ENCODE measurements at places on chromosomes 16 and 17.
A peak's percentile ranks its signal among the peaks of the same experiment; 100 is the strongest.

DNA sequence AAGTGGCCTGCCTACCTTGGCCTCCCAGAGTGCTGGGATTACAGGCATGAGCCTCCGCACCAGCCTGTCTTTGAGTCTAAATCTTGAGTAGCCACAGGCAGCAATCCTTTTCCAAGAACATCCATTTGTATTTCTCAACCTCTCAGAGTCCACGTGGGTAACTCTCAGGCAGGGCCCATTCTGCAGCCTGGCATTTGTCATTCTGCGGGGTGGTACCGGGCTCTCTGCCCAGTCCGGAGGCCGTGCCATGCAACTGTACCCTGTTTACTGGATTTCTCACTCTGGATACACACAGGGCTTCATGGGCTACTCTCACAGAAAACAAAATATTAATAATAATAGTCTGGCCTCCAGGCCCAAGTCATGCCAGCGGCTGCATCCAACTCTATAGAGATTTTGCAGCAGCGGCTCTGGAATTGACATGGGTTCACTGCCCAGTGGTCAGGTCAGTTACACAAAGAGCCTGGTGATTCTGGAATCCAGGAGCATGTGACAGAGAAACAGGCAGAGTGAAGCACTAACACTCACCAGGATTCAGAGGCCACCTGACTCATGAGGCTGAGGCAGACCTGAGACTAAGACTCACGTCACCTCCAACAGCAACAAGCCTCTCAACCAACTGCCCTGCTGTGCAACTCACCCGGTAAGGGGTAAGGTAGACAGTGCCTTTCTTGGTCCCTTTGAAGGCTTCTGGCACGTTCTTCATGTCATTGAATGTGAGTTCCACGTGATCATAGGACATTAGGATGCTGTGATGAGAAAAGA lies 4.0 kb downstream of the WBP2 start:
- DNase-seq = no peak

GRCh38 chr16:166375-167121 lies 770 bp downstream of the HBM start:
- DNase-seq = no peak

DNA sequence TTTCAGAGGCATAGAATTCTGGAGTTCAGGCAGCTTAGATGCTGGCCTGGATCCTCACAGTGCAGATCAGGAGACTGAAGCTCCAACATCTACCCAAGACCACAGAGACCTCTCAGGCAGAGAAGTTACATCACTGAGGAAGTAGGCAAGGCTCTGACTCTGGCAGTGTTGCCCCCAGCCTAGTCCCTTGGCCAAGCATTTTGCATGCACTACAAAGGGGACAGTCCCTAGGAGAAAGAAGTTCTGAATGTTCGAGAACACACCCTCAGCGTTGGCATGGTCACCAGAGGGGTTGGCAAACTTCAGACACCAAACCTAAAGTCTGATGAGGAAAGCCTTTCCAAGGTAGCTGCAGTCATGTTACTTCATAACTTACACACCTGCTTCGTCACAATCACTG lies 2.5 kb downstream of the RANBP10 start:
- peak; percentile 43 for DNase-seq

DNA sequence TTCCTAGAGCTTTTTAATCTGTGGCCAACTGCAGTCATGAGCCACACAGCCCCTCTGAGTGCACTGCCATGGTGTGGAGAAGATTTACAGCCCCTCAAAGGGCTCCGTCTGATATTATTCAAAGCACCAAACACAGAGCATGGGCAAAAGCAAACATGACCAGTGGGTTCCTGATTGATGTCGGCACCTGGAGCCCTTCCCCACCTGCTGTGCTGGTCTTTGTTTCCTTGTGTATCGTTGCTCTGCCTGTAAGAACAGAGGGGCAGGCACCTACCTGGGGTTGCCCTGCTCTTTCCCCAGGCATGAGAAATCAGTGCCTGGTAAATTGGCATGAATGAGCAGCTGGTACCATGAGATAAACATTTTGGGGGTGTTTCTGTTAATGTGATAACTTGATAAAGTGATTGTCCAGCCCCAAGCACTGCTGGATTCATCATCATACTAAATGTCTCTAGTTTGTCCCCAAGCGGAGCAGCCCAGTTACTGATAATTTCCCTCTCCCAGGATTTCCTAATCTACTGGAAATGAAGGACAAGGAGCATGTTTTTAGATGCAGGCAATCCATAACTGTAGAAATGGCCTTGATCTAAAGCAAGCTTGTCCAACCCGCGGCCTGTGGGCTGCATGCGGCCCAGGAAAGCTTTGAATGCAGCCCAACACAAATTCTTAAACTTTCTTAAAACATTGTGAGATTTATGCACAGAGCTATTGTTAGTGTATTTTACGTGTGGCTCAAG lies 5.0 kb upstream of the SPIRE2 start:
- DNase-seq = no peak

- DNase-seq = no peak
Observed at GRCh38 chr17:29189355-29189754, 9.2 kb upstream of the MYO18A start.

DNA sequence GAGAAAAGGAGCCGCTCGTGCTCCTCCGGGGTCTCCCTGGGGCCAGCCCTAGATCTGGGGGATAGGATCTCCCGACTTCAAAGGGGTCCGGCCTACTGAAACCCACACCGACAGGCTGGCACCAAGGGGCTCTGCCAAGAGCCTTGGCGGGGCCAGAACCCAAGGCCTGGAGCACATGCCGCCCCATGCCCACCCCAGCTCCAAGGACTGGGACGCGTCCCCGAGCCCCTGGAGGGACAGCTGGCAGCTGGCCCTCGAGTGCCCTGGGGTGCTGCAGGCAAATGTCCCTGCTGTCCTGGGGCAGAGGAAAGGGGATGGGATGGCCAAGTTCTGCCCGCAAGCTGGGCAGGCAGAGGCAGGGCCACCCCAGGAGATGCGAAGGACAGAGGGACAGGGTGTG lies 31.8 kb upstream of the ZFPM1 start:
- DNase-seq = no peak

DNA sequence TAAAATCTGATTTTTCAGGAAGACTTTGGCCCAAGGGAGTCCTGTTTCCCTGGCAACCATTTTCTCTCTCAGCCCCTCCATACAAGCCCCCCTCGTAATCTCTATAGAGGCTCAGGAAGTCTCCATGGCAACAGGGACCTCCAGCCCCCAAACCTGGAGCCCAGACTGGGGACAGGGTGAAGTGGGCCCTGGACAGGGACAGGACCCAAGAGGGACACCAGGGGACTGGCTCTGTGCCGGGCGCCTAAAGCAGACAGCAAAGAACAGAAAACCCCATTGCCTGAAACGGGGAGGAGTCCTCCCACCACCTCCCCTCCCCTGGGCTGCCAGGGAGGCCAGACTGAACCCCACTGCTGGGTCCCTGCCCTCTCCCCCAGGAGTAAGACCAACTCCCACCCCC lies 40.6 kb downstream of the CPNE2 start:
- no peak for DNase-seq

DNA sequence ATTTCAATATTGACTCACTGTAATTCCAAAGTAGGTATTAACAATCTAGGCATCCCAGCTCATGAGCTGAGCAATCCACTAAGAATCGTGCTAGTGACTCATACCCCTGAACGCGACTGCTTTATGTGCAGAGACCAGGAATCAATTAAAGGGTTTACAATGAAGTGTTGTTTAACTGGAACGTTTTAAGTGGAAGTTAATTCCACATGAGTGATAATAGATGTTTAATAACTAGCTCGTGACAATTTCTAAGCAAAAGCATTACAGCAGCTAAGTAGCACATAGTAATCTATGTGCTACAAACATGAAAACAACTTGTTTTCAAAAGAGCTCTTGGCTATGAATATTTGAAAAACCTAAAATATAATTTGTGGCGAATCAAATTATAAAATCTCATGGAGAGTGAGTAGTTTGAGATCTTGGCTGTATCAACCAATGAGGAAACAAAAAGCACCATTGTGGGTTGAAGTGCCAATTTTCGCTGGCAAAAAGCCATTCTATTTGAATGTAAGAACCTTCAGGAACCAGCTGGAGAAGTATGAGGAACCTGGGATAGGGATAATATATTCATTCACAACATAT lies 9.4 kb downstream of the GJC1 start:
- no peak for DNase-seq

- no peak for DNase-seq
Observed at GRCh38 chr16:629833-630248, 944 bp upstream of the WFIKKN1 start.

- DNase-seq = no peak
Observed at GRCh38 chr17:51240275-51240674, 19.6 kb downstream of the MBTD1 start.

GRCh38 chr17:80584176-80584905 lies 39.7 kb downstream of the RPTOR start:
- no peak for DNase-seq

DNA sequence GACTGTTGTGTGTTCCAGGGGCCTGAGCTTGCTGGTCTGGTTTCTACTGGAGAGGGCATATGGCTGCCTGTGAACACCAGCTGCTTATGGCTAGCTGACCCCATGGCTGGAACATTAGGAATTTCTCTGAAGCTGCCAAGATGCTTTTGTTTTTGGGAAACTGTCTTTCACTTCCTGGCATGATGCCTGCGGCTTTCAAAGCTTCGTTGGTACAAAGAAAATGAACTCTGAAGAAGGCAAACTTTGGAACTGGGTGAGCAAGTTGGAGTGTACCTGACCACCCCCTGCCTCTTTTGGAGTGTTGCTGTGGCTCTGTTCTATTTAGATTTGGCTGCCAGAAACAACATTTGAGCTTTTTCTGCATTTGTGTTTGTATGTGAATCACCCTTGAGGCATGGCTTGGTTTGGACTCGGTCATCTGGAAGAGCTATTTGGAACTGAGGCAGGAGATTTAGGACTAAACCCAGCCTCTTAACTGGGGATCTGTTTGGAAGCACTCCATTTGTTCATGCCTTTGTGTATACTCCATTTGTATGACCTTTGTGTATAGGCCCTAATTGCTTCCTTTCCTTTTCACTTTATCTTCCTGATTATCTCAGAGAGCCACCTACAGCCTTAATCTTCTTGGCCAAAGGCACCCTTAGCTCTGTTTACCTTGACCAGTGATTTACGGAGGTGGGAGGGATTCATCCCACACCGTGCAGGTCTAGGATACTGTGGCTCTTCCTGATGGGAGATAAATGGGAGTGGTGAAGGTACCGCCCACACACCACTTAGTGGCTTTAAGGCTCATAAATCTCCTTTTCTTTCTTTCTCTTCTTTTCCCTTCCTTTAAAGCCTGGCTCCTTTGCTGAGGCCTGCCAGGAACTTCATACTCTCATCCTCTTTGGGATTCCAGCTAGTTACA lies 7.3 kb upstream of the CPHXL start:
- no peak for DNase-seq

- no peak for DNase-seq
Observed at GRCh38 chr17:55478971-55479370, 32.3 kb downstream of the SMIM36 start.

DNA sequence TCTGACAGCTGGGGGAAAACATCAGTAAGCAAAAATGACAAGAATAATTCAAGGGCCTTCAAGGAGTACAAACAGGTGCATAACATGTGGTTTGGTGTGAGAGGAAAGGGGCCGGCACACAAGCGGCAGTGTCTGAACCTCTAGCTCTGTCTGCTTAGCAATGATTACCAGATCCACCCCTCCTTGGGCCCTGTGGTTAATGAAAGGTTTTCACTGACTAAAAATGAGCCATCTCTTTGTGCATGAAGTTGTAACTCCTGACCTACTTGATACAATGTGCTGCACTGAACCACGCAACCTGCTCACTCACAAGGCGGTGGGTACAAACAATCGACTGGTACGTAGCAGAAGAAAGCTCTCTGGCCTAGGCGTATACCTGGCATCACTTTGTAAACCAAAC lies 15.1 kb downstream of the FAM117A start:
- DNase-seq = no peak

DNA sequence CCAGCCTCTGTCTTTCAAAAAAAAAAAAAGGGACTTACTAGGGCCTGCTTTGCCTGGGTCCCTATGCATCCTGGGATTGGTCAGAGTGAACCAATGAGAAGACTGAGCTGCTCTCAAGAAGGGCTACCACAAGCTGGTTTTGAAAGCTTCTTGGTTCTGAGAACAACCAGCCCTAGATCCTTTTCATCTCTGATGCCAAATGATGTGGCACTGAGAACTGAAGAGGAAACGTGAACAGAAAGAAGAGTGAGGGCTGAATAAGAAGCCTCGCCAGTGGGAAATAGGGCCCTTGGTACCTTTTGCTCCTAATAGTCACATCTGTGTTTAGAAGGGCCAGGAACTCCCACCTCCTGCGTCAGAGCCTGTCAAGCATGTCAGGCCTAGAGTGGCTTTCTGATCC lies 10.7 kb downstream of the TACO1 start:
- DNase-seq = no peak

DNA sequence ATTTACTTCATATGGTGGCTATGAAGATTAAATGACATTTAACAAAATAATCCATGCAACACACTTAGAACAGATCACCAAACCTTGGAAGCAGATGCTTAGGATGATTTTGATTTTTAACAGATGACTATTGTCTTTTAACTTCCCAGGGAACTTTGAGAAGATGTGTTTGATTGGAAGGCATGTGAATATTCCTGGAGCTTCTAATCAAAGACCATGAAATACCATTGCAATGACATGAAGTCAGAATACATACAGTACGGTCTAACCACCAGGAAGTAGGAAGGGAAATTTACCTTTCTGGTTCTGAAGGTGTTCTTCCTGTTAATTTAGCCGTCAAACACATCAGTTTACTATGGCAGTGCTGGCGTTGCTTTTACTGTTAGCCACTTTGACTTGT lies 414.9 kb downstream of the TMEM114 start:
- no peak for DNase-seq

DNA sequence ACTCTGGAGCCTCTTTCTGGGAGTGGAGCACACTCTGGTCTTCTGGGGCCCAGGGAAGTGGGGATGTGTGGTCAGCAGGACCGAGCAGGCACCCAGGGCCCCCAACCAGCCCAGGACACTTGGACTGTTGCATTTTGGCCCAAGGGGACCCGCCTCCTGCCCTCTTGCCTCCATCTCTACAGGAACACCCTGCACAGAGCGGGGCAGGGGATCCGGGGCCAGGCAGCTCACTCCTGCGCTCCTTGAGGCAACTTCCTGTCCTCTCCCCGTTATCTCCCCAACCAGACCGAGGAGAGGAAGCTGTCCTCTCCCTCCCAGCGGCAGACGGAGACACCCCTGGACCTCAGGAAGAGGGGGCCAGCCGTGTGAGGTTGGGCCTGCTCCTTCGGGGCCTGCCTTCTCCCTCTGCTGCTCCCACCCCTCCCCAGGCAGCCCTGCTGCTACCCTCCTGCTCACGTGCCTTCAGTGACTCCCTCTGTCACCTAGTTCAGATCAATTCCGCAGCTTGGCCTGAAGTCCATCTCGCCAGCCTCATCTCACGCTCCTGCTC lies 10.0 kb upstream of the ATP2A3 start:
- DNase-seq = peak; percentile 65

- DNase-seq = no peak
Observed at GRCh38 chr17:83189044-83190003, 109.9 kb downstream of the METRNL start.

- no peak for DNase-seq
Observed at GRCh38 chr16:86101137-86101896, 202.4 kb downstream of the IRF8 start.
